ENCODE measurements at places on chromosomes 11 and 22.

GRCh38 chr11:72751116-72752087 is 806 bp downstream of the ARAP1 start:
- DNase-seq: no peak

DNA sequence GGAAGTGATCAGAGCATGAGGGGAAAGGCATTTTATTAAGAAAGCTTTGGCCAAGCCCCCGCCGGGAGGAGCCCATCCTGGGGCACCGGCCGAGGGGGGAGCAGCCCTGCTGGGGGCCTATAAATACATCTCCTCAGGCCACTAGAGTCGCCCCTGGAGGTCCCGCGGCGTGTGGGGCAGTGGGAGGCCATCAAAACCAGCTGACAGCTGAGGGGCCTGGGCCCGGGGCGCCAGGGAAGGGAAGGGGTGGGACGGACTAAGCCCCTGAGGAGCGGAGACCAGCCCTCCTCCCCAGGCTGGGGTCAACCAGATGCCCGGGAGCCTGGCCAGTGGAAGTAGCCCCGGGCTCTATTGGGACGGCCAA is 13.1 kb downstream of the SCARF2 start:
- no peak for DNase-seq

DNA sequence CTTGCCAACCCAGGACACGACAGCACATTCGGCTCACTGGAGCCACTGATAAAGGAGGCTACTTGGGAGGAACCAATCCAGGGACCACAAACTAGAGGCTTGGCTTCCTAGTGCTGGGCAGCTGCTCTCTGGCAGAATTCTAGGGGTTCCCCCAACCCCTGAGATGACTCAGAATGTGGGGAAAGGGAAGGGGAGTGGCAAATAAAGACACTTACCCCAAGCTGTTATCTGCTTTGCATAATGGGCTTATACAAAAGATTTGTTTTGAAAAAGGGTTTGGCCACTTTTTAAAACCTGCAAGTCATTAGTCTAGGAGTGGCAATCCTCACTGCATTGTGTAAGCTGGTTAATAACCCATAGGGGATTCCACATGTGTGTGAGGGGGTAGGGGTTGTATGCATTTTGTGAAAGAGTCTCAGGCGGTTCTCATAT is 64.1 kb upstream of the LMO1 start:
- DNase-seq: no peak

DNA sequence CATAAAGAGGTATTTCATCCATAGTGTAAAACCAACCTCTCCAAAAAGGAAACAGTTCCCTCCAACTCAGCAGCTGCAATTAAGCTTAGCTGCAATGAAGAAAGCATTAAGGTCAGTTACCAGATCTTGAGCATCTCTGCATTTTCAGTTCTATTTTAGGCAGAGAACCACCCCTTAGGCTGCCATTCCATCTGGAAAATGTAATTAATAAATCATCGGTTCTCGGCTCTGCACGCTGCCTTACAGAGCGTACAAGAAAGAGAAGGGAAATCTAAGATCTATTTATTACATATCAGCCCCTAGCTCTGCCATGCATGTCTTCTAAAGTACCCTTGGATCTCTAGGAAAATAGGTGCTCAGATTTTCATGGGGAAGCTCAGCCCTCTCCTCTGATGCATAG is 71.5 kb downstream of the RCN1 start:
- DNase-seq: no peak

- DNase-seq: no peak
These were observed 7.5 kb upstream of the CRKL start for GRCh38 chr22:20909543-20910303.

GRCh38 chr22:37744589-37744988 is 47.7 kb downstream of the TRIOBP start:
- no peak for DNase-seq

DNA sequence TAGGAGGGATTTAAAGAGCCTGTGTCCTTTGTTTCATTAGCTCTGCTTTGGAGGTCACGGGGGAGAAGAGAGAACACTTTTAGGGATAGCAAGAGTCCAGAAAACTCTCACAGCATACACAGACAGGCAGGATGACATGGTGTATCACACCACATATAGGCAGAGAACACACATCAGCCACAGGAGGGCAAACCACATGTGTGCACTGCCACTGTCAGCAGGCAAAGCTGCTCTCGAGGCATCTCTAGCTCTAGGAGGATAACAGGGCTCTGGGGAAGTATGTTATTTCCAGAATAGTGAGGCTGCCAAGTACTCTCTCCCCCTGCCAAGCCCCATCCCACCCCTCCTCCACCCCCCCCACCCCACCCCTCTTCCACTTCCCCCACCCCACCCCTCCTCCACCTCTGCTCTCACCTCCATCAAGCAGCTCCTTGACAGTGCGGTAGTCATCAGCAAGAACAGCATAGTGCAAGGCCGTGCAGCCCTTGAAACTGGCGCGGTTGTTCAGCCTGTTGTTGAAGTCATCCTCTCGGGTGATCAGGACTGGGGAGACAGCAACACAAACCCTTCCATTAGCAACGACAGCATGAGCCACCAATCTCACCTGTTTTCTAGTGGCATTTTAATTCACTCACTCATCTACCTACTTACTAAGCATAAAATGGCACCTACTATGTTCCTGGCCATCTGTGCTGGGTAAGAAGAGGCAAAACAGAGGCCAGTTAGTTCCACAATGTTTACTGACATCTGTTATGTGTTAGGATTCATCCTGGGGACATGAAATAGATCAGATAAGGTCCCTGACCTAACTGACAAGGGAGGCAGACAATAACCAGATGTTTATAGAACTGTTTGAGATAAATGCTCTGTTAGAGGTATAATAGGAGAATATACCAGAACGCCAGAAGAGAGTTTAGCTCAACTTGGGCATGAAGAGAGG is 75.6 kb downstream of the CLPB start:
- no peak for DNase-seq

DNA sequence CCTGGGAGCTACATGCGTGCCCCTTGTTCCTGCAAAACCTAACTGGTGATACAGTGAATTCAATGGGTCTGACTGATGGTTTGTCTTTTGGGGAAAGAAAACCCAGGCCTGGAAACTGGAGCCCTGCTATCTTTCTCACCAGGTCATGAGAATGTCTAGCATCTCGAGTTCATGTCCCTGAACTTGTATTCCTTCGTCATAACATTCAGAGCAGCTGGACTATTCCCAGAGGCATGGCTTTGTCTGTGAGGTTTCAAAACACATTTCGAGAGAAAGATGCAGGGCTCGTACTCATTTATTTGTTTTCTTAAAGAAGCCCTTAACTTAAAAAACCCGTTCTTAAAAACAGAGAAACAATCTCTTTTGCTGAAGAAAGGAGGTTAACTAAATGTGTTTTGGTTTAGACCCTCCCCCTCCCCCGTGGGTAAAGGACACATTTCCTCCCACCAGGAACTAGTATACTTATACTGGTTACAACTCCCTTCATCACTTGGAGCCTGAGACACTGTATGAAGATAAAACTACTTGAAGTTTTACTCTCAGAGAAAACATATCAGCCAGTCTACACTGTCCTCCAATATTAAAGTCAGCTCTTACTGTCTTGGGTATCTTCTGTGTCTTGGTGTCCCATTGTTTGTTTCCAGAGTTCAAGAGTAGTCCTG is 43.2 kb downstream of the ME3 start:
- no peak for DNase-seq

GRCh38 chr11:28343304-28344233 is 235.4 kb downstream of the METTL15 start:
- DNase-seq: no peak

DNA sequence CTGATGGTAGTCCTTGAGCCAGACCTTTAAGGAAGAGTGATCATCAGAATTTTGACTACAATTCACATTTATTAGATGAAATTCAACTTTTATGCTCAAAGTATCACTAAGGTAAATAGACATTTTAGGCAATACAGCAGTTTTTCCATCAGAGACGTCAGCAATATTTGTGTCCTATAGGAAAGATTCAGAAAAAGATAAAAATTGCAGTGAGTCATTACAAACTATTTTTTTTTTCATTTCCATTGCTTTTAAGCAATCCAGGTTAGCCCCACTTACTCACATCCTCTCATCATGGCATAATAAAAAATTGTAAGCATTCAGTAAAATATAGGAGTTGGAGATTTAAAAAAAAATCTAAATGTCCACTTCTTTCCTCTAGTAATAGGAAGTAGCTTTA is 46.9 kb downstream of the MSANTD4 start:
- no peak for DNase-seq

DNA sequence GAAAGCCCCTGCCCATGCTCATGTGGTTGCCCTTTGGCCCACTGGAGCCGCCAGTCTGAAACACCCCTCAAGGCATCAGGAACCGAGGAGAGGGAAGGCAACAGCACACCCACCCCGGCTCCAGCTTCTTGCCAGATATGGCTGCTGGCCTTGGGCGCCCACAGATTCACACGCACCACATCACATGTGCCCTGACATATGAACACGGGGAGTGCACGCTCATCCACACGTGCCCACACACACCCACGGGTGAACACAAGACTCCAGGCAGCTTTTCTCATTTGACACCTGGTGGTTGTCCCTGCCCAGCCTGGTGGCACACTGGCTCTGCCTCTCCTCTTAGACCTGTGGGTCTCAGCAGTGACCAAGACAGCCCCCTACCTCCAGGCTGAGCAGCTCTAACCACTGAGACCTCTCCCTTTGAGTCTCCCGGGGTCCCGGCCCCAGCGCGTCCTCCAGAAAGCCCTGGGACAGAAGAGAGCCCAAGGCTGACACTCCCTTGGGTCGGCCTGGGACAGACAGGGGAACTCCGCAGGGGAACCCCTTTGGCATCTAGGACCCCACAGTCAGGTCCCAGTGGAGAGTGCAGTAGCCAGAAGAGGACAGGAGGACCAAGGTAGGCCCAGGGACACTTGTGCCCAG is 2.7 kb upstream of the MAPK12 start:
- DNase-seq: no peak

- DNase-seq: no peak
These were observed 392.2 kb upstream of the ANO3 start for GRCh38 chr11:25939691-25940090.

- DNase-seq: no peak
These were observed 466.2 kb downstream of the SOX6 start for GRCh38 chr11:15890031-15890713.
